IPS DF 19.7 (cell line): ENCODE measurements at places on chromosomes 1 and 21.

- no peak for DNase-seq
Observed at GRCh38 chr21:41839387-41840000, 39.6 kb downstream of the PRDM15 start.

GRCh38 chr1:230277201-230278025, 148.7 kb downstream of the PGBD5 start:
- peak; percentile 98 for DNase-seq

- no peak for DNase-seq
Observed at GRCh38 chr21:28953247-28953646, 39.4 kb downstream of the LTN1 start.

DNA sequence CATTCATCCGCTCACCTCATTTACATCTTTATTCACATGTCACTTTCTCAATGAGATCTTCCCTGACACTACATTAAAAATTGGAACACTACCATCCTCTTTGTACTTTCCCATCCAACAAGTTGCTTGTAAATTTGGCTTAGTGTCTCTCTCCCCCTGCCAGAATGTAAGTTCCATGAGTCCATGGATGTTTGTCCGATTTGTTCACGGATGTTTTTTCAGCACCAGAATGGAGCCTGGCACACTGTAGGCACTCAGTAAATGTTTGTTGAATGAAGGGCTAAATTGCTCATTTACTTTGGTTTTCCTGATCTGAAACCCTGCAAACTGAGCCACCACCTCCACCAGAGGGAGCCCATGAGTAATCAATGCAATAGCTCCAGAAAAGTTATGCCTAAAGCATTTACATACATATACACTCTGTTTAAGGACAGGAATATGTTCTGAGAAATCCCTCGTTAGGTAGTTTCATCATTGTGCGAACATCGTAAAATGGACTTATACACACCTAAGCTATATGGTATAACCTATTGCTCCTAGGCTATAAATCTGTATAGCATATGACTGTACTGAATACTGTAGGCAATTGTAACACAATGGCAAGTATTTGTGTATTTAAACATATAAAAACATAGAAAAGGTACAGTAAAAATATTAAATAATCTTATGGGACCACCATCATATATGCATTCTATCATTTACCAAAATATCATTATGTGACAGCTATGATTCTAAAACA, 2.8 kb upstream of the EYA3 start:
- no peak for DNase-seq

GRCh38 chr1:174974711-174975119, 25.0 kb upstream of the CACYBP start:
- DNase-seq, result no peak

GRCh38 chr1:6625584-6626149, 999 bp downstream of the THAP3 start:
- no peak for DNase-seq

DNA sequence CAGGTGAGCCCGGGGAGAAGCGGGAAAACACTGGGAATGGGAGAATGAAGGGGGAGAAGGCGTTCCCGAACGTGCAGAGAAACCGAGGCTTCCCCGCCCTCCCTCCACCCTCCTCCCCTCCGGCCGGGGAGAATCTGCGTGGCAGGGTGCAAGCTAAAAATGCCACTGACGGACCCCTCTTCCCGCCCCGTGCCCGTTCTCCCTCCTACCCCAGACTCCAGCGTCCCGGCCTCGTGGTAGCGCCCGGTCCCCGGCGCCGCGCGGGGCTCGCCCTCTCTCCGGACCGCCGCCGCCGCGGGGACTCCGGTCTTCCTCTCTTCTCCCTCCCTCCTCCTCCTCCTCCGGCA, 81.6 kb upstream of the AK4 start:
- DNase-seq, result no peak

DNA sequence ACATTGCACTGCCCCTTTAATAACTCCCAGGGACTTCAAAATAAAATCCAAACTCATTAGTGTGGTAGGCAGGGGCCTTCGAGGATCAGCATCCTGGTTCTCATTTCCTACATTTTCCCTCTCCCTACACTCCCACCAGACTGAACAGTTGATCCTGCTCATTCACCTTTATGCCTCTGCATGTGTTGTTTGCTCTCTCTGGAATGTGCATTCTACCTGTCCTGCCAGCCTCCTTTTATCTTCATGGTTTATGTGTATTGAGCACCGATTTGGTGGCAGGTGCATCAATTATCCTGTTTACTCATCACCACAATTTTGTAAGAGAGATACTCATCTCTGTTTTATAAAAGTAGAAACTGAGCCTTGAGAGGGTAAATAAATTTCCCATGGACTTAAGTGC, 125.0 kb downstream of the ADSS2 start:
- no peak for DNase-seq
